Activated naive CD4-positive, alpha-beta T cell treated with anti-CD3 and anti-CD28 coated beads, Interleukin-2, amount 10 ng/mL, durations not matched to agents 7 days and 5 days (primary cell): ENCODE measurements at places on chromosomes 13 and 19.

DNA sequence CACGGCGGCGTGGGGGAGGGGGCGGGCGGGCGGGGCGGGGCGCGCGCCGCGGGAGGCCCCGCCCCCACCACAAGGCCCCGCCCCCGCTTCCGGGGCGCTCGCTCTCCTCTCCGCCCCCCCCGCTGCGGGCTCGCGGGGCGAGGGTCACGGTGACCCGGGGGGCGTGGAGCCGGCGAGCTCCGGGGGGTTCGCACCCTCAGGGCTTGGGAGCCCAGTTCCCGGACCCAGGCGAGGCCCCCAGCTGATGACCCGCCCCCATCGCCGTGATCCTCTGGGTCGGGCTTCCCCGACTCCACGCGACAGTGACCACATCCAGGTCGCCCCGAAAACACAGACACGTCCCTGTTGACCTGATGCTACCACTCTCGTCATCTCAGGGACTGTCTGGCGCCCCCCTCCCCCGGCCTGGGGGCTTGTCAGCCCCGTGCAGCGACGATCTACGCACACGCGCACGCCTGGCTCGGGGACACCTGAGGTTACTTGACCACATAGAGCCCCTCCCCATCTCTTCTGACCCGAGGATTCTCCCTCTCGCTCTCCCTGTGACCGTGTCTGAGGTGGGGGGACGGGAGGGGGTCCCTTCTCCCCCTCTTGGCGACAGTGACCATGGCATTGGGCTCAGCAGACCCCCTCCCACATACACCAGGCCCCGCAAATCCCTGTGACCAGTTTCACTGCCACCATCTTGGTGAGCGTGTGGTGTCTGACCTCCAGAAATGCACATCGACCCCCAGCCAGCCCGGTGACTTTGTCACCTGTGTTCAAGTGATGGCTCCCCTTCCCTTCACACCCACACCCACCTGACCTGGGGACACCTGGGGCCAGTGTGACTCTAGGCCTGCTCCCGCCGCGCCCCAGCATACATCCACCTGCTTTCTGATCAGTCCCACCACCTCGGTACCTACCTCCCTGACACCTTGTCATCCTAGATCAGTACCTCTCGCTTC lies 670 bp downstream of the MAP2K7 start:
- peak; percentile 77 for DNase-seq

- DNase-seq, result no peak
Measured at GRCh38 chr13:73616861-73617260, 517.3 kb downstream of the KLF12 start.

GRCh38 chr13:30898678-30899241 lies 7.3 kb upstream of the MEDAG start:
- DNase-seq, result no peak

GRCh38 chr19:27796540-27796939 lies 1416.4 kb downstream of the UQCRFS1 start:
- no peak for DNase-seq

- no peak for DNase-seq
Measured at GRCh38 chr19:58394821-58395219, 636 bp upstream of the RNF225 start.

DNA sequence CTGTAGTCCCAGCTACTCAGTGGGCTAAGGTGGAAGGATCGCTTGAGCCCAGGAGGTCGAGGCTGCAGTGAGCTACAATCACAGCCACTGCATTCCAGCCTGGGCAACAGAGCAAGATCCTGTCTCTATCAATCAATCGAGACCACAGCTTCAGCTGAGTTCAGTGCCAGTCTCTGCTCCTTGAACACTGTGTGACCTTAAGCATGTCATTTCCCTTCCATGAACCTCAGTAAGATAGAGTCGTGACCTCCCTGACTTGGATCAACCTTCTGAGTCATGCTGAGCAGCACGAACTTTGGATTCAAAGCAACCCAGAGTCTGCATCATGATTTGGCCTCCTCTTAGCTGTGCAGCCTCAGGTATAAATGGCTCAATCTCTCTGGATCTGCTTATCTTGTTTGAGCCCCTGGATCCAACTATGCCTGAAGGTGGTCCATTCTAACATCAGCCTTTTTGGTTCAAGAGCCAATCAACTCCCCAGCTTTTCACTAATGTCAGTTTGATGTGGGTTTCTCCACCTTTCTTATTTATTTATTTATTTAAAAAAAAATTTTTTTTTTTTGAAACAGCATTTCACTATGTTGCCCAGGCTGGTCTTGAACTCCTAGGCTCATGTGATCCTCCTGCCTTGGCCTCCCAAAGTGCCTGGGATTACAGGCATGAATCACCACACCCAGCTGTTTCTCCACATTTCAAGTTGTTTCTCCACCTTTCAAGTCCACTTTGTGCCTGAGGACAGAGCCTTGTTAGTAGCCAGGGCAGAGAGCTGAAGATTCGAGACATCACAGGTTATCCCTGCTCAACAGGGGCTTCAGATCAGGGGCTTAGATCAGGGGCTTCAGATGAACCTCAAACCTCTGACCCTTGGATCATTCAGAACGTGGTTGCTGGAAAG lies 26.4 kb downstream of the PTPRS start:
- DNase-seq, result no peak

- DNase-seq, result no peak
Measured at GRCh38 chr13:32045537-32045936, 14.0 kb downstream of the FRY start.

- DNase-seq, result peak; percentile 87
Measured at GRCh38 chr19:4066682-4067395, at the start of gene ZBTB7A. Gene ZBTB7A (minus strand): TSS chr19:4066899. CDS start chr19:4055232, 11,667 bp downstream.

DNA sequence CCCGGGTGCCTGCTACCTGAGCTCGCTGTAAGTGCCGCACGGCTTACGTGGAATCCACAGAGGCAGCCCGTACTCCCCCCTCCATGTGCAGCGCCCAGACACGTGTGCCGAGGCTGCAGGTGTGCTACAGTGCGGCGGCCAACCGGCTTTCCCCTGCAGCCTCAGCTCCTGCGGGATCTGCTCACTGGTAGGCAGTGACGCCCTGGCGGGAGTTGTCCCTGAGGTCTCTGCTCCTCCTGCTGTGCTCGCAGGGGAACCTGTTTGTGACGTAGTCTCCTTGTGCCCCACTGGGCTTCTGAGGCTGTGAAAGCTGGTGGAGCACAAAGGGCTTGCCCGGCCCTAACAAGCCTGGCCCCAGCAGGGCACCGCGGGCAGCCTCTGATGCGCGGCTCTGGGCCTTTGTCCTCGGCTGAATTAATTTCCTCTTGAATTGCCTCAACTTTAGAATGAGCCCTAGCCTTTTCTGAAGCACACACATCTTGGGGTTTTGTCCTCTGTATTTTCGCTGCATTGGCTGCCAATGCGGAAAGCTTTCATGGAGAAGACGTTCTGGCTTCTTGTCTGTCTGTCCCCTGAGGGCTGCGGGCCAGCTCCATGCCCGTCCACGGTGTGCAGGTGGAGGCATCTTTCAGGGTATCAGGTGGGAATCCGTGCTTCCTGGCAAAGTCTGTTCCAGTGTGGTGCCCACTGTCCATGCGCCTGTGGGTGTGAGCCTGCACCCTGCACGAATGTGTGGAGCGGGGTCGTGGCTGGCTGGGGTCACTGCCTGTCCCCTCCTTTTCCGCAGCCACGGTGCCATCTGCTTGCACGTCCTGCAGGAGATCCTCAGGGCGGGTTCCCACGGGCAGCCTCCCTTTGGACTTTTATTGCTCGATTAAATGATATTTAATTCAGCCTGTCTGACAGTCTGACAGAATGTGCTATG lies 77.3 kb upstream of the MCF2L start:
- no peak for DNase-seq

DNA sequence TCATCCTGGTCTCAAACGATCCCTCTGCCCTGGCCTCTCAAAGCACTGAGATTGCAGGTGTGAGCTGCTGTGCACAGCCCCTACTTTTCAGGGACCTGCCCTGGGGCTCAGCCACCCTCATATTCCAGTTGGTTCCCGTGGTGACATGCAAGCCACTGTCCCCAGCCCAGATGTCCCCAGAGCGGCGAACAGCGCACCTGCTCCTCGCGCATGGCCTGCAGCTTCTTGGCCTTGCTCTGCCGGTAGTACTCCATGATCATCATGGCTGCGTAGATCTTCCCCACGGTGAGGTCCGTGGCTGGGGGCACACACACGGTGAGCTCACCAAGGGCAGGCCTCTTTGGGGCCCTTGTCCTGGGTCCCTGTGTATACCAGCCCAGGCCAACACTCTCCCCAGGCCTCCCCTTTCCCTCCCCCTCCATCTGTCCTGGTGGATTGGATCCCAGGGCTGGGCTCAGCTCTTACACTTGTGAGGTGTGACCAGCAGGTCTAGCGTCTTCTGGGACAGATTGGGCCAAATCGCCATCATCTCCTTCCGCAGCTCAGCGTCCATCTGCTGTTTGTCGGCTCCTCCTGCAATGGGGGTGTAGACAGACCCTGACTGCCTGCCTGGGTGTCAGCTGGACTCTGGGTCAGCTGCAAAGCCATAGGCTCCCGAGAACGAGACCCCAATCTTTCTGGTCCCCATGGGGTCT lies 64.0 kb downstream of the IER2 start:
- DNase-seq, result no peak

DNA sequence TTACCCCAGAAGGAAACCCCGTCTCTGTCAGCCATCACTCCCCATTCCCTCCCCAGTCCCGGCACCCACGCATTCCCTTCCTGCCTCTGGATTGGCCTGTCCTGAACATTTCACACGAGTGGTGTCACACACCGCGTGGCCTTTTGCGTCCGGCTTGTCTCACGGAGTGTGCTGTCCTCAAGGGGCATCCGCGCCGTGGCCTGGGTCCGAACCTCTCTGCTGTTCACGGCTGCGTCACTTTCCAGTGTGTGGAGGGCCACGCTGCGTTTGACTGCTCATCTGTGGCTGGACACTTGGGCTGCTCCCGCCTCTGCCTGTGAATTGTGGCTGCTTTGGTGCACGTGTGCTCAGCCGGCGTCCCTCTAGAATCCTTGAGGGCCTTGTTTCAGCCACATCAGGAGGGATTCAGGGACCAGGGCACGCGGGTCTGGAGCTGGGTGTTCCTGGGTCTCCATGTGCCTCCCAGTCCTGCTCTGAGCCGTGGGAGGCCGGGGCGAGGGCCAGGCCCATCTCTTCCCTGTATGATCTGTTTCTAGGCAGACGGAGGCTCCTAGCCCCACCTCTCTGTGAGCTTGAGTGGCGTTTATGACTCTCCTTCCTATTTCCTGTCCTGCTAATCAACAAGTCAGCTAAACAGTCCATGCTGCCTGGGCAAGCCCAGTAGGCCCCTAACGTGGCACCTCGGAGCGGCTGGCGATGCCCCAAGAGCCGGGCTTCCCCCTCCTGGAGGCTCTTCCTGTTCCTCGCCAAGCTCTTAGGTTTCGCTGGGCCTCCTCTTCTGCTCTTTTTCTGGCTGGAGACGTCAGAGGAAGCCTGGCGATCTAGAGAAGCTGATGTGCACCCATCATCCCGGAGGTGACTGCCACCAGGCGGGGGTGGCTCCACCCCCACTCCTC lies 8.1 kb downstream of the STK11 start:
- DNase-seq, result peak; percentile 72

DNA sequence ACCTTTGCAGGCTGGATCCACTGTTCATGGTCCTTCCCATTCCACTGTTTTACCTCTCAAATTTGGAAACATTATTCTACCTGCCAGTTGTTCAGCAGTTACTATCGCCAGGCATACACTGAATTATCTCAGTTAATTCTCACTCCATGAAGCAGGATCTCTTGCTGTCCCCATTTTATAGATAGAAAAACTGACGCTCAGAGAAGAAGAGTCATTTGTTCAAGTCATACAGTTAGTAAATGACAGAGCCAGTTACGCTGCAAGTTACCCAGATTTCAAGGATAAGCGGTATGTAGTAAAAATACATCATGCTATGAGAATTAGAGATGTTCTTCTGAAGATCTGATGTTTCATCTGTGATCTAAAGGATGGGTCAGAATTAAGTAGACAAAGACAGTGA lies 40.2 kb upstream of the IGSF23 start:
- no peak for DNase-seq

DNA sequence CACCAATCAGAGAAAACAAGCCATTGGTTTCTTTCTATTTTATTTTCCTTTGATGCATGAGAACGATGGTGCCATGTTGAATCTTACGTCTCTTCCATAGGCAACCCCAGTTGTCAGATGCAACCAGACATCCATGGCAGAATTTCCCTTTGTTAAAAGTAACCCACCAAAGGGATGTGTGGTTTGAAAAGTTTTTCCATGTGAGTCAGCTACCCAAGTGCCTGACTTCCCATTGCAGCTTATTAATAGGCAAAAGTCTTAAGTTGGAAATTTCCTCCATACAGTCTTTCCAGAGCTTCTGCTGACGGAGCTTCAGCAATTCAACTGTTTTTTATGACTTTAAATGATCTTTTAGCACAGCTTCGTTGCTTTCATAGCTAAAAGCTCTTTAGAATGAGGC lies 73.8 kb upstream of the FAM216B start:
- DNase-seq, result no peak

DNA sequence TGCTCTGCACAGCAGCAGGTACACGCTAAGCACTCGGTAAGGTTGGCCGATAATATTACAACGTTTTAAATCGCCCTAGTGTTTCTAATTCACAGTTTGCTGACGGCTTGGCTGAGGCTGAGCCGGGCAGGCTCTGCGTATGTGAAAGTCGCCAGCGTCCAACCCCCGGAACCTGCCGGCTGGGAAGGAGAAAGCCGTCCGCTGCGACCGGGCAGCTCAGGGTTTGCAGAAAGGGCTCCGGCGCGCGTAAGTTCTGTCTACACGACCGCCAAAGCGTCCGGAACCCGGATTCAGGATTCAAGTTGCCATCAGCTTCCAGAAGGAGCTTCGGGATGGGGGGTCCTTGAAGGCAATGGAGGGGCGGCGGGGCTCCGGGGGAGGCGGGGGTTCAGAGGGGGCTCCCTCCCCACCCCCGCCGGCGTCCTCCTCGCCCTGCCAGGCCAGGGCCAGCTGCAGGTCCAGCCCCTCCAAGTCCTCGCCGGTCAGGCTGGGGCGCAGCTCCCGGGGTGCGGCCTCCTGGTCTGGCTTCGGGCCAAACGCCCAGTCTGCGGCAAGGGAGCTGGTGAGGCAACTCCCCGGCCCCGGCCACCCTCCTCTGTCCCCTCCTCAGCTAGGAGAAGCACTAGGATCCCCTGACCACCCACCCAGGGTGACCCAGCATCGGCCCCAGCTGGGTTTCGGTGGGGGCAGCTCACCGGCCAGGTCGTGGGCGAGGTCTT lies 575 bp downstream of the SMIM44 start:
- DNase-seq, result no peak

DNA sequence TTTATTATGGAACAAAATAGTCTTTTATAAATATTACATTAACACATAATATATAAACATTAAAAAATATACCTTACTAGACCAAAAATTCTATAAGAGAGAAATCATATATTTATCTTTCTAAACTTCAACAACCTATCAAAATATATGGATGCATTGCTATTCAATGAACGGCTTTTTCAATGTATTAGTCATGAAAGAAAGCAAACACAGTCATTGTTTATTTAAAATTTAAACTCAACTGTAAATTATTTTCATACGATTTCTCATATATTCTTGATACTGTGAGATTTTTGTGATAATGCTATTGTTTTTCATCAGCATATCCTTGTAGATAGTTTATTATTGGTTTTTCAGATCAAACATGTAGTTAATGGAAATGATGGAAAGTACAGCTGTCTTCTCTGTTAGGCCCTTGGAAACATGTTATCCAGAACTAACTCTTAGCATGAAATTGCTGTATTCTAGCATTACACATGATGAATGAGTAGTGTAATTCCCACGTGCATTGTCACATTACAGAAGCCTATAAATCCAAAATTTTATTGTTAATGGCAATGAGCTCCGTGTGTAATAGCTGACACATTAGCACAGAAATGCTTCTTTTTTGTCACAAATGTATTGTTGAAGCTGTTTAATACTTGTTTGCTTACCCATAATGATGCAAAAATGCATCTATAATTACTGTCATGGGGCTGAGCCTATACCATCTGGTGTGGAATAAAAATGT lies 1639.9 kb downstream of the SLITRK5 start:
- DNase-seq, result no peak
